Smooth muscle cell of the umbilical artery (primary cell): ENCODE measurements at places on chromosomes 2 and 18. TPM values are rescaled to one million over a fixed set of nuclear protein-coding genes. Genes with fewer than 3 reads are reported as not detected.

The METTL4 gene
- 8.6 and 9.3 TPM in 2 replicates for total RNA-seq

The GPR155 gene
- 6.6 and 10.1 TPM in 2 replicates for total RNA-seq

The CDKL4 gene
- 0.78 and 3.3 TPM in 2 replicates for total RNA-seq

The ABCG5 gene
- total RNA-seq: not detected in 2 replicates

The FER1L5 gene
- total RNA-seq: 0.32 and 0.59 TPM in 2 replicates

The CCDC121 gene
- 0.83 and 1.8 TPM in 2 replicates for total RNA-seq

The ZSWIM2 gene
- not detected in 2 replicates for total RNA-seq

The ZNF236 gene
- total RNA-seq: 9.9 and 15.4 TPM in 2 replicates

The GREB1 gene
- total RNA-seq: 0.59 and 0.83 TPM in 2 replicates

The SLC9A2 gene
- total RNA-seq: not detected in 2 replicates

The MARCO gene
- not detected in 2 replicates for total RNA-seq

The ACMSD gene
- total RNA-seq: not detected in 2 replicates

The GPR35 gene
- total RNA-seq: 0.30 and 1.3 TPM in 2 replicates

The HOXD13 gene
- total RNA-seq: 2.2 and 2.4 TPM in 2 replicates

The ARHGAP15 gene
- not detected in 2 replicates for total RNA-seq

The CNDP1 gene
- not detected in 2 replicates for total RNA-seq

The DARS1 gene
- 129 and 157 TPM in 2 replicates for total RNA-seq

The ASTL gene
- 0.23 TPM in 1 of 2 replicates, not detected in the other for total RNA-seq

The SLC35F5 gene
- total RNA-seq: 114 and 155 TPM in 2 replicates

The RBFA gene
- 10.7 and 20.1 TPM in 2 replicates for total RNA-seq

The DSG3 gene
- total RNA-seq: 0.14 and 0.59 TPM in 2 replicates

The CRYBA2 gene
- total RNA-seq: not detected in 2 replicates
